ENCODE measurements at places on chromosomes 13 and 19.
A peak's percentile ranks its signal among the peaks of the same experiment; 100 is the strongest.

- DNase-seq = peak; percentile 82
These were observed 5.5 kb upstream of the EMP3 start for GRCh38 chr19:48319647-48320541.

DNA sequence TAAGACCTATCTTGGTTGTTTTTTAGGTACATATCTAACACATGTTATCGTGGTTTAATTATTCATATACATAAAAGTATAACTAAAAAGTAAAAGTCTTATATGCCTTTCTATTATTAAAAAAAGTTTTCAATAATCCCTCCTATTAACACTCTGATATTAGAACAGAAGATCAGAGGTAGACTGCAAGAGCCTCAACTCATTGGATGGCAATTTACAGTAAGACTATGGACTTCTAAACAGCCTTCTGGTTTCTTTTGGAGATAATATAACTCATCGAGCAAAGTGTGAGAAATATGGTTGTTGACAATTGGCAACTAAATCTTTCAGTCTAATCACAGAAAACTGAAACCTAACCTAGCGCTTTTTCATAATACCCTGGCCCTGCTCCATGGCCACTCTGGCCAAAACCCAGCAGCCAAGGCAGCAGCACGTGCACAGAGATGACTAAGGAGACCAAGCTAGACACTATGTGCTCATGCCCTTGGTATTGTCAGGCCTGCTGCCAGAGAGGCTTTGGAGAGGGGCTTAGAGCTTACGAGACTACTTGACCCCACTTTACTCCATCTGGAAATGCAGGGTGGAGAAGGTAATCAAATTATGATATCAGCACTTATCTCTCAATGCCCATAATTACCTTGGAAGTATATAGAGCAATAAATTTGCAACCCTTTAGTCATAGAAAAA is 40.6 kb upstream of the EEF1AKMT1 start:
- DNase-seq = no peak

DNA sequence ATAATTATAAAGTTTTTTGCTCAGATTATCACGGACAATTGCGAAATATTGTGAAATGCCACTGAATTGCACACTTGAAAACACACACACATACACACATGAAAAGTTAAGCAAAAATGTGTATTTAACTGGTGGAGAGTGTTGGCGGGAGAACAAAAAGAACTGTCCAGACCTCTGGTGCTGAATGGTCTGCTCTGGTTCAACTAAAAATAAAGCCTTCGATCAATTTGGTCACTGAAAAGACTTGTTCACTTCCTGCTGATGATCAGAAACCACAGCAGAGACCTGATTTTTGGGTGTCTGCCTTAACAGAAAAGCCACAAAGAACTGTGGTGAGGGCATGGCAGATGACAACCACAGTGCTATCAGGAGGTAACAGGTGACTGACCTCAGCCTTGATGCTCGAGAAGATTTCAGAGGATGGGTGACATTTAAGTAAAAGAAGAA is 4.0 kb upstream of the IGFL1 start:
- DNase-seq = no peak

GRCh38 chr19:5690955-5691821 is 1.1 kb downstream of the RPL36 start:
- DNase-seq = peak; percentile 41

DNA sequence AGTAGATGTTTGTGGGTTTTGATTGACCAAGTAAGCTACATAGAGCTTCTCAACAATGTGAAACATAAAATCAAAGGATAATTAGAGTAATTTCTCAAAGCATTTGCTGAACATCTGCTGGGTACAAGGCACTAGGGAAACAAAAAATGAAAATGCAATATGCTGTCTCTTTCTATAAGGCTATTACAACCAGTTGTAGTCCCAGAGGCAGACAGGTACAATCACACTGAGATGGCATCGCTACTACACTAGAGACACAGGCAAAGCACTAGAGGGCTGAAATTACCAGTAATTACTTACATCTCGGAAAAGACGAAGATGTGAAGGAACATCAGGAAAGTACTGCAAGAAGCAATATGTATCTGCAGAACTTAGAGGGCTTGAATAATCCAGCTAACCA is 133.3 kb downstream of the LHFPL6 start:
- DNase-seq = no peak

DNA sequence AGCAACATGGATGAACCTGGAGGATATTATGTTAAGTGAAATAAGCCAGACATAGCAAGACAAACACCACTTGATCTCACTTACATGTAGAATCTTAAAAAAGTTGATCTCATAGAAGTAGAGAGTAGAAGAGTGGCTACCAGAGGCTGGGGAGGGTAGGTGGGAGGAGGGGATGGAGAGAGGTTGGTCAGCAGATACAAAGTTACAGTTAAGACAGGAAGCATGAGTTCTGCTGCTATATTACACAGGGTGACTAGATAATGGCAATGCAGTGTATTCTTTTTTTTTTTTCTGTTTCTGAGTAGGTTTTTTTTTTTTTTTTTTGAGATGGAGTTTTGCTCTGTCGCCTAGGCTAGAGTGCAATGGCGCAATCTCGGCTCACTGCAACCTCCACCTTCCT is 15.2 kb upstream of the THSD1 start:
- DNase-seq = no peak

Data from T-helper 9 cell (primary cell).